ENCODE measurements at places on chromosomes 5 and 9. TPM values are rescaled to one million over a fixed set of nuclear protein-coding genes. Genes with fewer than 3 reads are reported as not detected.

DNA sequence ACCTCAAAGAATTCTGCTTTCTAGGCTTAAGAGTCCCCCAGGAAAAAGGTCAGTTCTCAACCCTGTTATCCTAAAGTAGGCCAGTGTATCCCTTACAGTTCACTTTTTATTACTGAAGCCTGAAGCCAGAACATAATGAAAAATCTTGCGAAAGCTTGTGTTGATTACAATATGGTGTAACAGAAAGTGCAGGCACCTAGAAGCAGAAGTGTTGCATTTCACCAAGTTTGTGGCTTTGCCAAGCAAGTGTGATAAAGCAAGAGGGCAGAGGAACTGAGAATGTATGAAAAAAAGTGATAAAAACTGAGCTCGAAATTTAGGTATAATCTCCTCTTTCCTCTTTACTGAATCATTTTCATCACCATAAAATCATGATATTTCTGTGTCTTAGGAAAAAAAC is 26.2 kb downstream of the AGTPBP1 start:
- DNase-seq: no peak
- H3K4me1 ChIP-seq: no peaks in the 10 kb centered on the region
- no peak overlapping the region for H3K4me3 ChIP-seq
- no peak overlapping the region for H3K27ac ChIP-seq
- no peaks in the 10 kb centered on the region for H3K27me3 ChIP-seq
- no peaks in the 10 kb centered on the region for H3K36me3 ChIP-seq

DNA sequence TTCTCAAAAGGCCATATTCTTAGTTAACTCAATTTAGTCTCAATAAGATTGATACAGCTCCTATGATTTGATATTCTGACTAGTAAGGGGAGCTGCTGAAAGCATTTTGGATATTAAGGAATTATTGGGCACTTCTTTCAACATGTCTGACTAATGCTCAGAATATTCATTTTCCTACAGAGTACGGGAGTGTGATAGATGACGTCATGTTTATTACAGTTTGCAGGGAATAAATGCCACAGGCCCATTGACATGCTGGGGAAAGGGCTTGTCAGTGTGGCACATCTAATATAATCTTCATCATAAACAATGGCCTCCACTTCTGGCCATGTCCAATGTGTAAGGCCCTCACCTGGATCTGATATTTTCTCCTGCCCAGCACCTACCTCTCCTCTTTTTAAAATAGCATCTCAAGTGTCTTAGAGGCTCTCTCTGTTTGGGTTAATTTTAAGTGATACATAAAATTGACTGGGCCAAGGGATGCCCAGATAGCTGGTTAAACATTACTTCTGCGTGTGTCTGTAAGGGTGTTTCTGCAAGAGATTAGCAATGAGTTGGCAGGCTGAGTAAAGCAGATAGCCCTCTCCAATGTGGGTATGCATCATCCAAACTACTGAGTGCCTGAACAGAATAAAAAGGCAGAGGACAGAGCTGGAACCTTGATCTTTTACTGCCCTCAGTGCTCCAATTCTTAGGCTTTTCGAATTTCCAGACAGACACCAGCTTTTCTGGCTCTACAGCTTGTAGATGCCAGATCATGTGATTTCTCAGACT is 99.3 kb downstream of the SLC24A2 start:
- no peaks in the 10 kb centered on the region for H3K36me3 ChIP-seq
- no peak overlapping the region for H3K4me3 ChIP-seq
- no peak overlapping the region for H3K27ac ChIP-seq
- no peak for DNase-seq

The FOXI1 gene
- not detected for total RNA-seq

The PLPP1 gene
- total RNA-seq: 177 TPM

- no peaks in the 10 kb centered on the region for H3K4me1 ChIP-seq
- no peaks in the 10 kb centered on the region for H3K27me3 ChIP-seq
- no peak overlapping the region for H3K27ac ChIP-seq
- H3K4me3 ChIP-seq: no peak overlapping the region
- DNase-seq: no peak
- H3K36me3 ChIP-seq: no peaks in the 10 kb centered on the region
These were observed 216.8 kb downstream of the FOXD4L6 start for GRCh38 chr9:40911647-40912046.
